Activated CD8-positive, alpha-beta memory T cell treated with anti-CD3 and anti-CD28 coated beads, Interleukin-2, amount 50 U/mL, for 4 hours (primary cell): ENCODE measurements at places on chromosomes 4 and X.

- DNase-seq, result no peak
These were observed 64.4 kb upstream of the PDLIM3 start for GRCh38 chr4:185599553-185600243.

DNA sequence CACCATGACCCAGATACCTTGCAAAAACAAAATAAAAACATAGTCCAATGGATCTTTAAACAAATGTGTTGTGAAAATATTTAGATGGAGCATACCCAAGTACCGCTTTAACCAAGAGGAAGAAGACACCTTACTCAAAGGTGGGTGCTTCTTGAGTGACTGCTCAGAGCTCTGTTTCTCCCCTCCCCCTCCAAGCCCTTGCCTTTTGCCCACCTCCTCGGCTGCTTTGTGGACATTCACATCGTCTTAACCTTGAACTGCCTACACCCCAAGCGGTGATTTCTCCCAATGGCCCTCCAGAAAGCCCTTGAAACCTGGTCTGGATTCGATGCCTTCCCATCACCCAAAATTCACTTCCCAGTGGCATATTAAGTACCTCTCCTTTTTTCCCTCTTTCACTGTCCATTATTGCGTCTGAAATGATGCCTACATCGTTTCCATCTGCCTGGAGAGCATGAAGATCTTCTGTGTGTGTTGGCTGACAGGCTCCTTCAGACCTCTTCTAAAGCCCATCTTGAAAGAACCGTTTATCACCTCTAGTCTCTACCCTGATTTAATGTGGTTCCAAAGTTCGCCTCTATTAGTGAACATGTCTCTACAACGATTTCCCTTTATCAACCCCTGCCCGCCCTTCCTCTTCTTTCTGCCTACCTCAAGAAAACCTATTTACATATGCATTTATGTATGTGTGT, 968 bp downstream of the GPRIN3 start:
- no peak for DNase-seq

DNA sequence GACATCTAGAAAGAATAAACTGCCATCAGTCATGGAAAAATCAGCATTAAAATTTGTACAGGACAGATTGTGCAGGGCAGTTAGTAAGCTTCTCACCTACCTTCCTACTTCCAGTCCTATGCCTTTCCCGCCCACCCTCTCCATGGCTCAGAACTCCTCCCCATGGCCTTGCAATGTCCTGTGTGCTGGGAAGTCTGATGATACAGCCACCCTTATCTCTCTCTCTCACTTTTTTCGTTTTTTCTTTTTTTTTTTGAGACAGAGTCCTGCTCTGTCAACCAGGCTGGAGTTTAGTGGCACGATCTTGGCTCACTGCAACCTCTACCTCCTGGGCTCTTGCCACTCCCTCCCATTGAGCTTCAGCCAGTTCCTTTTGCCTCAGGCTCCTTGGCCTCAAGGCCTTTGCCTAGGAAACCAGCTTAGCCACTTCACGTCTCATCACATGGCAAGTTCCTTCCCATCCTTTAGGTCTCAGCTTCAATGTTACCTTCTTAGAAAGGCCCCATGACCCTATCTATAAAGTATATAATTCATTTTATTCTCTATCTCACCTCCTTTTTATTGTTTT, 259.7 kb downstream of the NKX6-1 start:
- DNase-seq, result no peak

- DNase-seq, result no peak
These were observed 46.6 kb downstream of the HTT start for GRCh38 chr4:3121110-3121509.

GRCh38 chrX:51395810-51396728, 63.4 kb downstream of the NUDT10 start:
- peak; percentile 56 for DNase-seq

DNA sequence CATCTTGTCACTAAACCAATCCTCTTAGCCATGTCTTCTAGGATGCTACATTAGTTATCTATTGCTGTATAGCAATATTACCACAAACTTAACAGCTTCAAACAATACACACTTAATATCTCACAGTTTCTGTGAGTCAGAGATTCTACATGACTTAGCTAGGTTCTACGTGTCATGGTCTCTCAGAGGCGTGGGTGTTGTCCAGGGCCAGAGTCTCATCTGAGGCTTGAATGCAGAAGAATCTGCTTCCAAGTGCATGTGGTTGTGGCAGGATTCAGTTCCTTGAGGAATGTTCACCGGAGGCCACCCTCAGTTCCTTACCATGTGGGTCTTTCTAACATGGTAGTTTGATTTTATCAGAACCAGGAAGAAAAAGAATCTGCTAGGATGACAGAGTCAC, 26.4 kb downstream of the PPP1R2C start:
- DNase-seq, result no peak

- no peak for DNase-seq
These were observed 67.1 kb downstream of the PGRMC2 start for GRCh38 chr4:128220286-128221235.

- DNase-seq, result no peak
These were observed 61.7 kb upstream of the HAND2 start for GRCh38 chr4:173591760-173592159.
